Substantia nigra (tissue), 51 donors: ENCODE measurements at places on chromosomes 3 and 15.

DNA sequence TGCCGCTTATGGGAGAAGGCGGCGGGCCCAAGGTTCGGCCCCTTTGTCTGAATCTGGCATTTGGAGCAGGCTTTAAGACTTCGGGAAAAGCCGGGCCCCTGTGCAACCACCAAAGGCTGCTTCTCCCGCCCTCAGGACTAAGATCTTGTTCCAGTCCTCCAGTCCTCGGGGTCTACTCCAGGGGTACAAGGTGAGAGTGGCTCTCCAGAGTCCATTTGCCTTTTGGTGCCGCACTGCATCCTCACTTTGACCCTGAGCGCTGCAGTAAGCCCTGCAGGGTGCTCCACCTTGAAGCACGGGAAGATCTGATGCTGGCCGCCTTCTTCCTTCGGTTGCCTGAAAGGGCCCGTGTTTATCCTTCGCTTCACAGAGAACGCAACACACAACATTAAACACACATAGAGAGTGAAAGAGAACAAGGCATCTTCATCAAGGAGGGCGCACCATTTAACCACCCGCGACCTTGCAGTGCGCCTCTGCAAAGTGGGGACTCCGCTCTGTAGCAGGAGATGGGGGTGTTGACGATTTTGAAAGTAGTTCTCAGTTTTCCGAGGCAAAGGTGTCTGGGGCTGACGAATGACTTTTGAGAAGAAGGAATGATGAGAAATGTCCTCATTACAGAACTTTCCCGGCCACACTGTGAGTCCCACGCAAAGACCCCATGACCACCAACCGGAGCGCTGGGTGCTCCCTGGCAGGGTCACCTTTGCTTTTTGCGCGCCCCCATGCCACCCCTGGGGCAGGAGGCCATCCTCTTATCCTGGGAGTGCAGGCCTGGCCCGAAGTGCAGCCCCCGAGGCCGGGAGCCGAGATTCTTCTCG, 1.0 kb downstream of the PIGZ start:
- no peak for DNase-seq

DNA sequence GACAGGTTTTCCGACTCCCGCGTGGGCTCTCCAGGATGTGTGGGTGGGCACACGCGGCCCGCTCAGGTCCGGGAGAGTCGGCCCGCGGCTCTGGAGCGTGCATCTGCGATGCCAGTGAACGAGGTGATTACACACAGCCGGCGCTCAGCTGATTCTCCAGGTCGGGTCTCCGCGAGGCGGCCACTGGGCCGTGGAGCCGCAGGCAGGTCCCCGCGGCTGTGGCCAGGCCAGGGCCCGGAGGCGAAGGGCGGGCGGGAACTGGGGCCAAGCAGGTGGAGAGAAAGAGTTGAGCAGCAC, 13.2 kb downstream of the PAK6 start:
- no peak for DNase-seq

- no peak for DNase-seq
Observed at GRCh38 chr3:16357186-16358121, 92.4 kb downstream of the OXNAD1 start.

GRCh38 chr3:38114875-38115644, 21.9 kb downstream of the ACAA1 start:
- no peak for DNase-seq

GRCh38 chr3:155202626-155203025, 90.9 kb downstream of the STRIT1 start:
- DNase-seq = no peak

DNA sequence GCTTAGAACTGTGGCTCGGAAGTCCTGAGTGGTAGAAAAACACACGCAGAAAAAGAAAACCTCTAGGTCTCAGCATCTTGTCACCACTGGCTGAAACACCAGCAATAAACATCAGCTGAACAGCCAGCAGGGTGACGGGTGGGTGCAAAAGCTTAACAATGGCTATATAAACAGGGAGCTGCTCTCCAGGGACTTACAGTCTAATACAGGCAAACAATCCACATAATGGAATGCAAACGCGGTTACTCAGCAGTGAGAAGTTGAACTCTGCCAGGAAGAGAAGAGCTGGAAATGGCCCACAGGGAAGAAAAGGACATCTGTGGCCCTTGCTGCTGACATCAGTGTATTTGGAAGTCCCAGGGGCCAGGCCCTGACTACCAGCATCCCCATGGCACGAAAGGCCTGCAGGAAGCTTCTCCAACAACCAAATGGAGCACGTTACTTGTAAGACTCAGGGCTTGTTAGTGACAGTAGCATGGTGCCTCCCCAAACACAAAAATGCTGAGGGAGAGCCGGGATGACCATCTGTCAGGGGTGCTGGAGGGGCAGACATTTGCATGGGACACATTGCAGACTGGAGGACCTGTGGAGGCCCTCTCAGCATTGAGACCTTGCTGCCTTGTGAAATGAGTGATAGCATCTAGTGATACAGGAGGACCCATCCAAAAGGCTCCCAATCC, 3.0 kb downstream of the HEG1 start:
- no peak for DNase-seq

DNA sequence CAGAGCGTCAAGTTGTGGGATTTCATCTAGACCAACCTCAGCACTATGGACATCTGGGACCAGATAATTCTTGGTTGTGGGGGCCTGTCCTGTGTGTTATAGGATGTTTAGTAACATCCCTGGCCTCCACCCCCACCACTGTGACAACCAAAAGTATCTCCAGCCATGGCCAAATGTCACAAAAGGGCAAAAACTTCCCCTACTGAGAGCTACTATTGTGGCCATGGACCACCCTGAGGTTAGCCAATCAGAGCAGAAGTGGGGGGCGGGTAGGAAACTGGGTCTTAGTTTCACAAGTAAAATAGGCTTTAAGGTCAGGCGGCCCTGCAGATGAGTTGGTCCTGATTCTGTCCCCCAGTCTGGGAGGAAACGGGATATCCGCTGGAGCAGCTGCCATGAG, 25.4 kb downstream of the KIF7 start:
- DNase-seq = no peak

- DNase-seq = no peak
Observed at GRCh38 chr15:94259863-94260262, 28.5 kb downstream of the MCTP2 start.

- no peak for DNase-seq
Observed at GRCh38 chr15:46300716-46301115, 665.9 kb downstream of the SQOR start.

- DNase-seq = no peak
Observed at GRCh38 chr3:56790016-56790821, 11.5 kb downstream of the ARHGEF3 start.

DNA sequence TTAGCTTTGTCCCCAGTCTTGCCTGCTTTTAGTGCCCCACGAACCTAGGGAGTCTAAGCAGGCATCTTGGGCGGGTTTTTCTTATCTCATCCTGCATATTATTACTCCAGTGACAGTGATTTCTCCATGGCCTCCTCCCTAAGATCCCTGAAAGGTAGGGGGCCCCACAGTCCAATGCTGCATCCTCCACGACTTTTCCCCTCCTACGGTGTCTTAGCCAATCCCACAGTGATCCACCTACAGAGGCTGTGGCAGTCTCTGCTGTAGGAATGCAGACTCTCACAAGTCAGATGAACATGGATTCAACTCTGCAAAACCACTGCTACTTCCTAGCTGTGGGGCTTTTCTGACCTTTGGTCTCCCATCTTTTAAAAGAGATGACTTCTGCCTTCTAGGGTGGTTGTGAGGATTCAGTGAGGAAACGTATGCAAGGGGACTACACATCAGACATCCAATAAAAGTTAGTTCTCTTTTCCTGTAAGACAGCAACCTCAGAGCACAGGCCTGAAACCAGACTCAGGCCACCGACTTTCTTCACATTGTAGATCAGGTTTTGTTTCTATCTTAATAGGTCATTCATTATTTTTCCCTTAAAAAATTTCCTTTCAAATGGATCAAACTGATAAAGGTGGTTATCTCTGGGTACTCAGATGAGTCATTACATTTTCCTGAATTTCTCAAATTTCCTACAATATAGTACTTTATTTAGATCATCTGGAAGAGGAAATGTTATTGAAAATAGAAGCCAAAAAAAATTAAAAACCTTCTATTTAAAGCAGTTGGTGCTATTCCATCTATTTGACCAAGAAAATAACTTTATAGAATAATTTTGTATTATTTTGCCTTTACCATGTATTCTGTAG, 23.2 kb downstream of the ILDR1 start:
- no peak for DNase-seq

- DNase-seq = no peak
Observed at GRCh38 chr3:100830931-100831330, 121.6 kb downstream of the TFG start.

GRCh38 chr15:73899197-73900094, 26.1 kb downstream of the TBC1D21 start:
- no peak for DNase-seq

DNA sequence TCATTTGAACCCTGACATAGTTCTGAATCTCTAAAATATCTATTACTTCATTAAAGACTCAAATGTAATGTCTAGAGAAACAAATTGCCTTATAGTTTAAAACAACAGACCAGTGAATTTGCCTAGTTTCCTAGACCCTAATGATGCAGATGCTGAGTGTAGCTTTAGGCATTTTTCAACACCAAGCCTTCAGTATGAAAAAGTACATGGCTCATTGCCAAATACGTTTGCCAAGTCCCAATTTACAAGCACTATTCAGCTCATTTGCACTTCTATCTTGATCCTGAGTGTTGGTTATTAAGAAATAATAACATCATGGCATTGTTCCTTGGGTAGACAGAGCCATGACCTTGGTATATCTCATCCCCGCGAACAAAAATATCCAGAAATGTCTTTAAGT, 46.8 kb downstream of the EOMES start:
- DNase-seq = peak; percentile 1

DNA sequence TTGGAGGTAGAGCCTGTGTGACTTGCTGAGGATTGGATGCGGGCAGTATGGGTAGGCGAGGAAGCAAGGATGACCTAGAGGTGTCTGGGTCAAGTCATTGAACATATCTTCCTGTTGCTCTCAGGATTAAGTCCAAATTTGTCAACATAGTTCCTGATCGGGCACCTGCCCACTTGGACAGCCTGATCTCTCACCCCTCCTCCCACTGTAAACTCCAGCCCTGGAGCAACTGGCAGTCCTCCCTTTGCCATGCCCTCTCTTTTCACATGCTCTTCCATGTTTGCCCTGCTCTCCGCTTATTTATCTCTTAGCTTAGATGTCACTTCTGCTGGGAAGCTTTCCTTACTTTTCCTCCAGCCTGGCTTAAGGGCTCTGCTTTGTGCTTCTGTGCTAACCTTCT, 47.6 kb upstream of the PPP4R2 start:
- no peak for DNase-seq

- DNase-seq = no peak
Observed at GRCh38 chr3:73637042-73637441, 12.3 kb upstream of the PDZRN3 start.

- no peak for DNase-seq
Observed at GRCh38 chr15:37143351-37143750, 43.0 kb upstream of the MEIS2 start.

- no peak for DNase-seq
Observed at GRCh38 chr15:40831861-40832260, 3.4 kb upstream of the PPP1R14D start.

DNA sequence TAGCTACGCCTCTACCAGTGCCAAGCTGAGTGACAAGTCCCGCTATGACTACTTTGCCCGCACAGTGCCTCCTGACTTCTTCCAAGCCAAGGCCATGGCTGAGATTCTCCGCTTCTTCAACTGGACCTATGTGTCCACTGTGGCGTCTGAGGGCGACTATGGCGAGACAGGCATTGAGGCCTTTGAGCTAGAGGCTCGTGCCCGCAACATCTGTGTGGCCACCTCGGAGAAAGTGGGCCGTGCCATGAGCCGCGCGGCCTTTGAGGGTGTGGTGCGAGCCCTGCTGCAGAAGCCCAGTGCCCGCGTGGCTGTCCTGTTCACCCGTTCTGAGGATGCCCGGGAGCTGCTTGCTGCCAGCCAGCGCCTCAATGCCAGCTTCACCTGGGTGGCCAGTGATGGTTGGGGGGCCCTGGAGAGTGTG, 5.7 kb downstream of the GRM2 start:
- no peak for DNase-seq

DNA sequence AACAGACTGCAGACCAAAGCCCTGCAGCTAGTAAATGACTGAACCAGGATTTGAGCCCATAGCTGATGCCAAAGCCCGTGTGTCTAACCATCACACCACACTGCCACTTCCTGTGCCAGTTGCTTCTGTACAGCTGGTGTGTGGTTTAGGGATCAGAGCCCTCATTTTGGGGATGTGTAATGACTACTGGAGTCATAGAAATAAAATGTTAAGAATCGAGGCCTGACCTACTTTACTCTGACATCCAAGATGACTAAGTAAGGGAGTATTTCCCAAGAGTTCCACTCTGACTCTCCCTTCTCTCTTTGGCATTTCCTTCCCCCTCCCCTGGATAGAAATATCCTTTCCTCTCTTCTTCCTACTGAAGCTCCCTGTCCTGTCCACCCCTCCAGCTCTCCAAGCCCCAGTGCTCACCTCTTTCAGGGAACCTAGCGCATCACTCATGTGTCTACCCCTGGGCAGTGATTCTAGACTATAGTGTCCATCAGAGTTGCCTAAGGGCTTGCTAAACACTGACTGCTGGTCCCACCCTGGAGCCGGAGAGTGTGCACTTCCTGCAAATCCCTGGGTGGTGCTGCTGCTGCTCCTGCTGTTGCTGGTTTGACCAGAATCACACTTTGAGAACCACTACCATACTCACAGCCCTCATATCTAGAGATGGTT, 53.8 kb downstream of the MGLL start:
- no peak for DNase-seq

GRCh38 chr3:13002398-13003124, 70.7 kb downstream of the IQSEC1 start:
- DNase-seq = no peak

DNA sequence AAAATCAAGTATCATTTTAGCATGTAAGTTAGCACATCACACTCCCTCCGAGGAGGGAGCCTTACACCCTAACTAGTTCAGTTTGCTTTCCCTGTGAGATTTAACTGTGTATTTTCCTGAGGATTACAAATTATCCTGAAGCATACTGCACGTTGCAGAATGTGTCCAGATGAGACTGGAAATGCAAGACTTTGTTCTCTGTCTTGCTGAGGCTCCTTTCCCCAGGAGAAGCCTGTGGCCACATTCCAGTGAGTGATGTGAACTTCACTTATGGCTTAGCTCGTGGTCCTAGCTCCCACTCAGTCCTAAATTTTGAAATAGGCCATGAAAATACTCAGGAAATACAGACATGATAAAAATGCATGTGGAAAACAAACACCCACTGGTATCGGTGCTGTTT, 23.7 kb downstream of the PDZRN3 start:
- no peak for DNase-seq

DNA sequence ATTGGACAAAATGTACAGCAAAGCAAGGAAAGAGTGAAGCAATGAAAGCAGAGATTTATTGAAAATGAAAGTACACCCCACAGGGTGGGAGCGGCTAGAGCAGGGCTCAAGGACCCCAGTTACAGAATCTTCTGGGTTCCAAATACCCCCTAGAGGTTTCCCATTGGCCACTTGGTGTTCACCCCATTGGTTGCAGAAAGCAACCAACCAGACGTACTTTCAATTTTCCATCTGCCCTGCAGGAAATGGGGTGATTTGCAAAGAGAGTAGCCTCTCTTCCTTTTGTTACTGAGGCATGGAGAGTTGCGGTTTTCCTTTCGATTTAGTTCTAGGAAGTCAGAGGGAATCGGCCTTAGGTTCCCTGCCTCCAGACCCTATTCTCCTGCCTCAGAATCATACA, 2.4 kb downstream of the PML start:
- DNase-seq = no peak

- DNase-seq = no peak
Observed at GRCh38 chr3:182420741-182421140, 372.6 kb upstream of the ATP11B start.

- DNase-seq = no peak
Observed at GRCh38 chr3:5056111-5056391, 66.0 kb upstream of the ARL8B start.
